ENCODE measurements at places on chromosomes 6 and 20.
A peak's percentile ranks its signal among the peaks of the same experiment; 100 is the strongest.

GRCh38 chr6:113857556-113858479 lies 673 bp downstream of the MARCKS start:
- DNase-seq, result peak; percentile 70

DNA sequence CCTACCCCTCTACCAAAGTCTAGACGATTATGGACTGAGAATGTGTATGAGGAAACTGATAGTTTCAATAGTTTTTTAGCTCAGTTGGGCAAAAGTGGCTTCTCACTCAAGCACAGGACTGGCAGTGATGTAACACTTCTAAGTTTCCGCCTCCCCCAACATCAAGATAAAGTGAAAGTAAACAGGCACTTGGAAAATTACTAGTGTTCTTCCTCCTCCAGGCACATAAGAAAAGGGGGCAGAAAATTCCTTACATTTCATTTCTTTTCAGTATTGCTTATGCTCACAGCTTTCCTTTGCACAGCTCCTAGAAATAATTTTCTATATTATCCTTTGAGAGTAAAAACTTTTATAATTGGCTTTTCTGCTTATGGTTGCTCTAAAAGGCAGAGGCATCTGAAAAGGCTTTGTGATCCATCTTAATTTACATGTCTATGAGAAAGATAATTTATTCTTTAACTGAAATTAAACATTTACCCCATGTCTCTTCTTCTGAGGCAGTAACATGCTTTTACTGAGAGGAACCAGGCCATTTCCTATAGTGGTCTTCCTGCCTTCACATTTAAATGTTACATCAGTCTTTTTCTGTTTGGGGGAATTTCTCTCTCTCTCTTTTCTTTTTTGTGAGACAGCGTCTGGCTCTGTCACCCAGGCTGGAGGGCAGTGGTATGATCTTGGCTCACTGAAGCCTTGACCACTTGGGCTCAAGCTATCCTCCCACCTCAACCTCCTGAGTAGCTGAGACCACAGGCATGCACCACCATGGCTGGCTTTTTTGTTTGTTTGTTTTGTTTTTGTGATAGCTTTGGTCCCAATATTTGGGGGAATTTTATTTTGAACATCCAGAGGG lies 65.0 kb upstream of the EEF1A1 start:
- DNase-seq, result peak; percentile 84

GRCh38 chr6:14524319-14524718 lies 406.7 kb downstream of the CD83 start:
- peak; percentile 76 for DNase-seq

DNA sequence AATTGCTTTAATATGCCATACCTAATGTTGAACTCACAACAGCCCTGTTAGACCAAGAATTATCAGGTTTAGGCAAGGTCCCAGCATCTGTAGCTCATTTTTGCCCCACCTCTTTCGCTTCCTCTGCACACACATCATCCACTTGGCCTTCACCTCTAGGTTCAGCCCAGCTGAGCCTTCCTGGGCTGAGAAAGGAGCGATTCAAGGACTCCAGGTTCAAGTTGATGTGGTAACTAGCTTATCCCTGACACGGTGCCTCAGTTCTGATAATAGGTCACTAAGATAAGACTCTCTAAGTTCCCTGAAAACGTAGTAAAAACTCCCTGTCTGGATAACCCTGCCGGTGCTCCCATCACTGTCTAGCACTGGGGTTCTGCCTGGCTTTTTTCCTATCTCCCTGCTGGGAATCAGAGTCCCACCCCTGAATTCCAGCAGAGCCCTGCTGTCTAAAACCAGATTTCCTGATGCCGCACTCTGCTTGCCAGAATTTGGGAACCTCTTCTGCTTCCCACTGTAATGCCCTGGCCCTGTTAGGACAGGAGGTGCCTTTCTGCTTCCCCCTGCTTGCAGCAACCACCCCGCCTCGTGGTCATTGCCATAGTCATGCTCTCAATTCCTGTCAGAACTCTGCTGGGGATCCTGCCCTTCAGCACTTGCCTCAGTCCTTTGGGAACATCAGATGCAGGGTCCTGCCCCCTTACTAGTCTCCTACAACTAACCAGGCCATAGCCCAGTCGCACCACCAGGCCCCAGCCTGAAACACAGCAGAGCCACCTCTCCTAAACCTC lies 47.6 kb downstream of the ALDH8A1 start:
- DNase-seq, result peak; percentile 28

GRCh38 chr6:111918825-111919224 lies 45.6 kb upstream of the FYN start:
- peak; percentile 77 for DNase-seq

DNA sequence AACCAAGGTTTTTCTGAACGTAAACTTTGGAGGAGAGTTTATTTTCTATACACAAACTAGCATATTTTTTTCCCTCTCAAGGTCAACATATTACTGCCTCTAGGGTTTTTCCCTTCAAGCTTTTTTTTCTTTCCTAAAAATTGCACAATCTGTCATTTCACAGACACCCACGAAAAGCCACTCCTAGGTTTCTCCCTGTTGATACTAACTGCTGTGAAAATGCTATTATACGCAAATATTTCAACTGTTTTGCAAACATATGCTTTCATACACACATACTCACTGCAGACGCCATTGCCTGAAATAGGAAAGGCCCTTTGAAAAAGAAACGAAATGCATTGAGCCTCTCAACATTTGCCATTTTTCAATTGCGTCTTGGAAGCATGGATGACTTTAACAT lies 333.0 kb downstream of the CD83 start:
- no peak for DNase-seq

- no peak for DNase-seq
Observed at GRCh38 chr20:48627737-48628128, 200.1 kb downstream of the PREX1 start.

DNA sequence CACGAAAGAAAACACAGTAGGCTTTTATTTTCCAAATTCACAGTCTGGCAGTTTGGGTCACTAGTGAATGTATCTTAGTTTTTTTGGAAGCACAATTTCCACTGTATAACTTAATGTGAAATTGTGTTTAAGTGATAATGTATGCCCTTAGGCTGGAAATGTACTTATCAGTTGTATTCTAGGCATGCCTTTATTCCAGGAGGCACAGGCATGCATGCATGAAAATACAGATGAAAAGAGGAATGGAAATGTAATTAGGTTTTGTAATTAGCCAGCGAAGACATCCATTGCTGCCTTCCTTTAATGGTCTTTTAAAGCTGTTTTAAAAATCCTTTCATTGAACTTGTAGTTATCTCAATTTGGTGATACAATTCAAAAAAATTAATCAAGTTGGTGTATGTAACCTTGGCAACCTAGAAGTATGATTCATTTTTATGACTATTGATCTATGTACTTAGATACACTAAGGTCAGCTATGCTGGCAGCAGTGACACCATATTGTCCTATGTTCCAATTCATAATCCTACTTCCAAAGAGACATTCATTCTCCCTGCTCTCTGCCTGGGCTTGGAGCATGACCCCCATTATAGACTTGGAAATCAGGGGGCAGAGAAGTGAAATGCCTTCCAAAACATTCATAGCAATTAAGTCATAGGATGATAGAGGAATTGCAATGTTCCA lies 73.1 kb downstream of the SNAP25 start:
- no peak for DNase-seq

DNA sequence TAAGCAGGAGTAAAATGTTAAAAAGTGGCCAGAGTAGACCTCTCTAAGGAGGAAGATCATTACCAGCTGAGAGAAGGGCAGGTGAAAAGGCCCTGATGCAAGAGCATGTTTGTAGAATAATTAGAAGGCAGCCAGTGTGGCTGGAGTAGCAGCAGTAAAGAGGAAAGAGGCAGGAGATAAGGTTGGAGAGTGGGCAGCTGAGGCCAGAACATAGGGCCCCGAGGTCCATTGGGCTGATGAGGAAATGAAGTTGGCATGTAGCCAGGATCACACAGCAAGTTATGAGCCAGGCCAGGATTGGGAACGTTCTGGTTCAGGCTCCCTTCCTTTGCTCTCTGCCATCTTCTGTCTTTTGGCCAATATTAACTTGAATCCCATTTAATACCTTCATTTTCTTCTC lies 51.6 kb downstream of the RALY start:
- no peak for DNase-seq

DNA sequence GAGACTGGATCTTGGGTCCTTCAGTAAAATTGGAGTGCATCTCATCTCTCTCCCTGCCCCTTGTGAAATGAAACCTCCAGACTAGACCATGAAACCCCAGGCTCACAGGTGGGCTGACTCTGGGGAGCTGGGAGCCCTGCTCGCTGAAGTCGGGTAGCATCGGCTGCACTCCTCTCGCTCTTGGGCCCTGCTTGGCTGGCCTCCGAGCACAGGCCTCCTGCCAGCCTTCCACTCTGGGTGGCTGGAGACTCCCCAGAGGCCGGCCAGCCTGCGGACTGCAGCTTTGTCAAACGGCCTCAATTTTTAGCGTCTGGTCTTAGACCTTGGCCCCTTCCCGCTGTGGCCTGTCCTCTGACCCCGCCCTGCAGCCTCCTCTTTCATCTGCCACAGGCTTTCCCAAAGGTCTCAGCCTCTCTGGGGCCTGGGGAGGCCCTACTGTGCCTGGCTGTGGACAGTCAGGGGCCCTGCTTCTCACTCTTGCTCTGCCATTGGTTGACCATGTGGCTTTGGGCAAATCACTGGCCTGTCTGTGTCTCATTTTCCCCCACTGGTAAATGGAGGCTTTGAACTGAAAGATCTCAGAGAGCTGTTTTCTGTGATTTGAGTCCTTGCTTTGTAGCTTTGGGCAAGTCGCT lies 45.1 kb downstream of the SRC start:
- no peak for DNase-seq

DNA sequence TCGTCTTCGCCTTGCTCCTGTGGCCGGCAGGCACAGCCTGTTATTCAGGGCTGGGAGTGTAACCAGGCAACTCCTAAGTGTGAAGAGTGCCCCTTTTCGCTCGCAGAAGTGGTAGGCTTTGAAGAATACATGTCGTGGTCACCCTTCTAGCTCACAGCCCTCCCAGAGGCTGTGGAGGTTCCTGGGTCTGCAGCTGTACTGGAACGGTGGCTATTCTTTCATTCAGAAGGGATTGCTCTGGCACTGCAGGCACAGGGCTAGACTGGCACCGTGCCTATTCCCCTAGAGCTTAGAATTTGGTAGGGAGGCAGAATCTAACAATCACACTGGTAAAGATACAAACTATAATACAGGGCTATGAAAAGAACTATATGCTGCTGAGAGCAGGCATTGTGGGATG lies 1.1 kb upstream of the SRSF12 start:
- no peak for DNase-seq

All from fibroblast of skin of scalp (primary cell).